Naive B cell (primary cell): ENCODE measurements at places on chromosomes 5 and 9. TPM values are rescaled to one million over a fixed set of nuclear protein-coding genes. Genes with fewer than 3 reads are reported as not detected.

DNA sequence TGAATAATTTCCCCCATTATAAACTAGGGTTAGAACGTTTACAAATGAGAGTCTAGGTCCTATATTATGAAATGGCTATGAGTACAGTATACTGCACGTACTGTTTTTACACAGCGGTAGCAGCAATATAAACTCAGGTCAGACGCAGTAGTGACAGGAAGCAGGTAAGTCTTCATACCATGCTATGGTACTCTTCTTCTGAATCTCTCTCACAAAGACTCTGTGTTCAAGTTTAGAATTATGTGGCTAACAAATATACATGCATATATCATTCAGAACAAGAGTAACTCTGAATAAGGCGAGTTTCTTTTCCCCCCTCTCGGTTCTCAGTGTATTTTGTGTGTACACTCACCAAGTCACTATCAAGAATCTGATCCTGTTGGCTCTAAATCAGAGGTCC is 114.9 kb upstream of the KLF9 start:
- no peaks in the 10 kb centered on the region for H3K4me1 ChIP-seq
- no peak overlapping the region for H3K27ac ChIP-seq
- no peak overlapping the region for H3K4me3 ChIP-seq
- H3K36me3 ChIP-seq = peaks cover 8% of the 10 kb centered on the region
- H3K27me3 ChIP-seq = peaks cover 4% of the 10 kb centered on the region

Gene HDHD3
- 51.3 TPM for polyA plus RNA-seq

DNA sequence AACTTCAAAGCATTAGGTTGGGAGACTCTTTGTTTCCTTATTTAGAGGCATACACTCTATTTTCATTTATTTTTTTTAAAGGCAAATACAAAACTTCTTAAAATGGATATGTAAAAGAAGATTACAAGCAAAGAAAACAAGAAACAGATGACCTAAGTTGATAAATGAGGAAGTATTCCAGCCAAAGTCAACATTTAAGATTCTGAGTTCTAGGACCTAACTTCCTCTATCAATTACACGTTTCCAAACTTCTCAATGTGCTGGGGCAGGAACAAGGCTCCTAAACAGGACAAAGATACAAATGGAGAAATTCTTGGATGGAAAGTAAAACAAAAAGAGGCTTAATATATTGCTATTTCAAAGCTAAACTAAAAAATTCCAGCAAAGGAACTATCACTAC is 89.5 kb downstream of the TLE1 start:
- H3K27ac ChIP-seq = no peak overlapping the region
- H3K4me1 ChIP-seq = peaks cover 48% of the 10 kb centered on the region
- no peak overlapping the region for H3K4me3 ChIP-seq
- no peak for DNase-seq
- no peaks in the 10 kb centered on the region for H3K27me3 ChIP-seq

Gene TAS2R1
- polyA plus RNA-seq = not detected

DNA sequence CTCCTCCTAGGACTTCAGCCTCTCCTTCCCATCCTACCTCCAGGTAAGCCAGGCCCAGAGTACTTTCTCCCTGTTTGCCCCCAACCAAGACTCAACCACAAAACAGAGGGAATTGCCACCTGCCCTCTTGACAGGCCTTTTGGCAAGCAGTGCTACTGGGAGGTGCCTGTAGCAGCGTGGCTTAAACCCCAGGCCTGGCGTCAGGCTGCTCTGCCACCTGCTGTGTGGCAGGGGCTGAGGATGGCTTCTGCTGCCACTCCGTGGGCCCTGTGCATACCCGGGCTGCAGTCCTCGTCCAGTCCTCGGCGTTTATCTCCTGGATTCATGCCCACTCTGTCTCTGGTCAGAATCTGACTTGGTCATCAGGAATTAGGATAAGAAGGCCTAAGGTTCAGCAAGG is 163.1 kb downstream of the PAX5 start:
- DNase-seq = no peak
- peaks cover 58% of the 10 kb centered on the region for H3K4me1 ChIP-seq
- no peak overlapping the region for H3K4me3 ChIP-seq
- H3K27me3 ChIP-seq = no peaks in the 10 kb centered on the region
- peaks cover 42% of the 10 kb centered on the region for H3K36me3 ChIP-seq
